ENCODE measurements at places on chromosomes 3 and 15.
A peak's percentile ranks its signal among the peaks of the same experiment; 100 is the strongest.

GRCh38 chr3:15051531-15051930, 13.6 kb downstream of the MRPS25 start:
- peak; percentile 36 for DNase-seq

DNA sequence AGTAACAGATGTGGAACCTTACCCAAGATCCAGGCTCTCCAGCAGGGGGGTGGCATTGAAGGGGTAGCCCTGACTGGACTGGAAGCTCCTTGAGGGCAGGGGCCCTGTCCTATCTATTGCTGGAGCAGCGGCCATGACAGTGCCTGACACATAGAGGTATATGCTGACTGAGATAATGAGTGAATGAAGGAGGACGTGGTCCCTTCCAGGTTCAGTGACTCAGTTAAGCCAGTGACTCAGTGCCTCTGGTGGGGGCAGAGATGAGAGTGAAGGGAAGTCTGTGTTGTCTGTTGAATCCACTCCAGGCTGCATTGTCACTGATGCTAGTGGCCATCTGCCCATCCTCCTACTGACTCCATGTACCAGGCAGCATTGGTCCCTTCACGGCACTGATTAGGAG, 13.0 kb upstream of the CTXND1 start:
- DNase-seq = peak; percentile 5

DNA sequence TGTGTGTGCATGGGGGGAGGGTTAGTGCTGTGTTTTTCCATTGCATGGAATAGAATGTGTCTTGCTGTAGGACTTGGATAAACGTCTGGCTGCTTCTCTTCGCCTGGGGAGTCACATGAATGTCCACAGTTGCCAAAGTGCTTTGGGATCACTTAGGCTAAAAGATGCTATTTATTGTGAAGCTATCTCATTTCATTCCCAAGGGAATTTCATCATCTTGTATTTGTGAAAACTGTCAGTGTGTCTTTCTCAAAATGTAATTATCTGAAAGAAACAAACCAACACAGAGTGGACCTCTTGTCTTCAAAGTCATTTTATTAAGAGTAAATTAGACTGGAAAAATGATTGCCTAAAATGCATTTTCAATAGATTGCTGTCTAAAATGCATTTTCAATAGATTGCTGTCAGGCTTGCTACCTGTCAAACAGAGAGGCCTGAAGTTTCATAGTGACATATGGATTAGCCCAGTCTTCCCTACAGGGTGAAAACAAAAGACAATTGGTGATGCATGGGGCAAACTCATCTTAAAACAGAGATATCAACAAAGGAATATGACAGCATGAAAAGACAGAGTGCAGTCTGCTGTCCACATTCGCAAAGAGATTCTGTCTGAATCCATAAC, 117.1 kb upstream of the GOLIM4 start:
- no peak for DNase-seq

GRCh38 chr3:127152684-127153505, 40.0 kb upstream of the PRR23E start:
- DNase-seq = no peak

- peak; percentile 76 for DNase-seq
These were observed 25.0 kb downstream of the LSM3 start for GRCh38 chr3:14203521-14204079.

DNA sequence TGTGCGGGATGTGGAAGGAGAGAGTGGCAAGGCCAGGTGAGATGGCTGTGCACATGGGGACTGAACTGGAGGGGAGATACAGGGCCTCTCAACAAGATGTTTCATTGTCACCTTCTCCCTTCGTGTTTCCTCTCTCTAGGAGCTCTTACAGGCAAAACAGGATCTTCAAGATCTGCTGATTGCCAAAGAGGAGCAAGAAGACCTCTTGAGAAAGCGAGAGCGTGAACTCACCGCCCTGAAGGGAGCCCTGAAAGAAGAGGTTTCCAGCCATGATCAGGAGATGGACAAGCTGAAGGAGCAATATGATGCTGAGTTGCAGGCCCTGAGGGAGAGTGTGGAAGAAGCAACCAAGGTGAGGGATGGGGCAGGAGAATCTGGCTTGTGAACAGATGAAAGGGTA, 85.2 kb downstream of the CGNL1 start:
- no peak for DNase-seq

DNA sequence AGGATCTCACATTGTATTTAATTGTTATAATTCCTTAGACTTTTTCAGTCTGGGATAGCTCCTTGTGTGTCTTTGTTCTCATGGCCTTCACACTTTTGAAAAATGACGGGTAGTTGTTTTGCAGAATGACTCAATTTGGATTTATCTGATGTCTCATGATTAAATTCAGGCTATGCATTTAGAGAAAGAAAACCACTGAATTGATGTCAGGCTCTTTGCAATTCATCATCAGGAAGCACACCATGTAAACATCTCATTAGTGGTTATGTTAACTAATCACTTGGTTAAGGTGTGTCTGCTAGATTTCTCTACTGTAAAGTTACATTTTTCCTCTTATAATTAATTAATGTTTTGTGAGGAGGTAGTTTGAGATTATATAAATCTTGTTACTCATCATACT, 8.0 kb upstream of the SLC22A13 start:
- DNase-seq = no peak

DNA sequence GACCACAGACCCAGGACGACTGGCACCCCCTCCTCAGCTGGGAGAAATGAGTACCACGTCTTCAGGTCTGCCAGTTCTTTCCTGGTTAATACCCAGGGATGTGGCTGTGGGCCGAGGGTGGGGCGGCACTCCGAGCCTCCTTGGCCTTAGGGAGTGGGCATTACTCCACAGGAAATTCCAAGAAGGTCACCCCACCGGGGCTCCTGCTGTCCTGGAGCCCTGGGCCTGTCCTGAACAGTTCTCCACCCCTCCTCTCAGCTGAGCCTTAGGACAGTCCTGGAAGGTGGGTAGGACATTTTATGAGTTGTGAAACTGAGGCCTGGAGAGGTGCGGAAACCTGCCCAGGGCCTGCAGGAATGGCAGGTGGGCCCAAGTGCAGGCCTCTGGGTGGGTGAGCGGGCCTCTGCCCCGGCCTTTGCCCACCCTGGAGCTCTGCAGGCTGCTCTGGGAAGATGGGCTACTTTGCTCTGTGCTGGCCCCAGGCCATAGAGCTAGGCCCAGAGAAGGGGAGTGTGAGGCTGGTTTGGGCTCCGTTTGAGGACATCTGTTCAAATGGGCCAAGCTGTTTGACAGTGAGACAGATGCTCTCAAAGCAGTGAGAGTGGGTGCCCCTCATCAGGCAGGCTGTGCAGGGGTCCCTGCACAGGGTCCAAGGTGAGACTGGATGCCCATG, 103.1 kb downstream of the TMEM266 start:
- DNase-seq = no peak

- DNase-seq = no peak
These were observed 97.1 kb upstream of the TRIM42 start for GRCh38 chr3:140580746-140581145.

- DNase-seq = no peak
These were observed 143.3 kb upstream of the SLCO3A1 start for GRCh38 chr15:91710080-91710698.

DNA sequence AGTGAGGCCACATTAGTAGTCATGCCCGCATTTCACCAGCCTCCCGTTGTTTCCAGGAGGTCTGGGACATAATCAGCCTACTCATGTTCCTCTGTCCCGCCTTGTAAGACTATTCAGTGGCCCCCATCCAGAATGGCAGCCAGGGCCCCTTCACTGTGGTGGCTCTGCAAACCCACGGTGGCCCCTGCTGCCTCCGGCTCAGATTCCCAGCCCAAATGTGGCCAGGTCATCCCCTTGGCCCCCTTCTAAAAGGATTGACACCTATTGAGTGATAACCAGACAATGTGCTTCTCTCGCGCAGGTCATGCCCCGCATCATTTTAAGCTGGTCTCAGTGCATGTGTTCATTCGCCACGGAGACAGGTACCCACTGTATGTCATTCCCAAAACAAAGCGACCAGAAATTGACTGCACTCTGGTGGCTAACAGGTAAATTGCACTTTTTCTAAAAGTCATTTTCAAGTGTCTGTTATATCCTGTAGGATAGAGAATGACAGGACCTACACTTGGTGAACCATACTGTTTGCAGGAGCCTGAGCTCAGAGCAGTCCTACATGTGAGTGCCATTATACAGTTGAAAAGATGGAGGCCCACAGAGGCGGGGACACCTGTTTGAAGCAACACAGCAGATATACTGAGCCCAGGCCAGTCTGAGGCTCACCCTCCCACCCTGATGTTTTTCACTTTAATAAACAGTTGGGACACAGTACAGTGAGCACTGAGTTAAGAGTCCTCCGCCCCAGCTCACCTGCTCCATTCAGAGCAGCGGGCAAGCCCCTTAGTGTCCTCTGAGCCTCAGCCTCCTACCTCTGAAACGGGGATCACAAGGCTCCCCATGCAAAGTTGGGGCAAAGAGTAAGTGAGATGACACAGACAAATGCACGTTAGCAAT, 47.7 kb downstream of the PXYLP1 start:
- no peak for DNase-seq

- peak; percentile 29 for DNase-seq
These were observed at the start of gene CFAP92 for GRCh38 chr3:128993461-128994172. TSS of gene CFAP92 (minus strand) at chr3:128994076. CDS start at chr3:128993304, 772 bp downstream.

DNA sequence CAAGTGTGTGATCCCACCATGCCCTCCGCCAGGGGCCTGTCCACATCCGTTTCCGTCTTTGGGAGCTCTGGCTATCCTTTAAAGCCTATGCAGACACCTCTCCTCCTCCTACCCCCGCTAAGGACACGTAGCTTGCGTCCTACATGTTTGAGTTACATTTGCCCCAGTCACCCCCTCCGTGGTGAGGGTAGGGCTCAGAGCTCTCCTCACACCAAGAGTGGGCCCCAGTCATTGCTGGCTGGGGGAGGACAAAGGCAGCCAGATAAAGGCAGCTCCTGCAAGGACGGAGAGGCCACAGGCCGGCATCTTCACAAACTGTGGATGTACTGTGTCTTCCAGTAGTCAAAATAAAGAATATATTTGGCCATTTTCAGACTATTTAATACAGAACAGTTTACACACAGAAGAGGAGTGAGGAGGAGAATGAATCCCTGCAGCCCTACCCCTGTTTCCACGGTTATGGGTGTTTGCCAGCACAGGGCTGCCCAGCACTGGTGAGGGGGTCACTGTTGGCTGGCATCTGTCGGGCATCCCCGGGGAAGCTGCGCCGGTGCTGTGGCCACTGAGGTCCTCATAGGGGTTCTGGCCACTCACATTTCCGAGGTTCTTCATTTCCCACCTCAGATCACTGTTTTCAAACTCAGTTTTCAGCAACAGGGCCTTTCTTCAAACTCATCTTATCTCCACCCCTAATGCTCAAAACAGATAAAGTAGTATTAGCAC, 118.7 kb downstream of the CHRNA7 start:
- DNase-seq = no peak

DNA sequence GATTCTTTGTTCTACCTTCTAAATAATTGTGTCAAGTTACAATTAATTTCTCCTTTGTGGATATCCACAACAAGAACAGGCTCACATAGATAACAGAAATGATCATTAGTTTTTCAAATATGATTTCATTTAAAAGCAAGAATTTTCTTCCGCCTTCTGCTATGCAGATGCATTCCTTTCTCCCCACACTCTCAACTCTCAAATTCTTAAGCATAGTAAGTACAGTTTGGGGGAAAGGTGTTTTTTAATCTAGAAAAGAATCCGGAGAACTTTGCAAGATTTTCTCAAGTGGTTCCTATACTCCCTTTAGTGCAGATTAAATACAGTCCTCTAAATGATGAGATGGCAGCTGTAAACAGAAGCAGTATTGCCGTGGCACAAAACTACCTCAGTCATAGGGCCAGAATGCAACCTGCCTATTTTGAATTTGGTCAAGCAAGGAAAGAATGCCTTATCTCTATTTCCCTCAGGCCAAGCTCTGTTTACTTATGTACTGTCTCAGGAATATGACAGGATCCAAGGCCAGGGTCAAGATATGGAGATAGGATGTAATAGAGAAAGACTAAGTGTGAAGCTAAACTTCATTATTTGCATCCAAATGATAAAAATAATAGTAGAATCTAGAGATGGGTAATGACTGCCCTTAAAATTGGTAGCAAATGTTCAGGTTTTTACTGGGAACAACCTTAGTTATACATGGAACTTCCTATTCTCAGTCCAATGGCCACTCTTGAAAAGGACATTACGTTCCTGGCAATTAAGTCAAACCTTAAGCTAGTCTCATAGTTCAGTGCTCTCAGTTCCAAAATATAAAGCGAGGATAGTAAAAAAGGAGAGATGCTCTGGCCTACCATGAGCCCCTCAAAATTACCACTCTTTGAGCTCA, 77.3 kb upstream of the PHLDB2 start:
- no peak for DNase-seq

- no peak for DNase-seq
These were observed 149.2 kb upstream of the SLCO3A1 start for GRCh38 chr15:91704343-91704742.

DNA sequence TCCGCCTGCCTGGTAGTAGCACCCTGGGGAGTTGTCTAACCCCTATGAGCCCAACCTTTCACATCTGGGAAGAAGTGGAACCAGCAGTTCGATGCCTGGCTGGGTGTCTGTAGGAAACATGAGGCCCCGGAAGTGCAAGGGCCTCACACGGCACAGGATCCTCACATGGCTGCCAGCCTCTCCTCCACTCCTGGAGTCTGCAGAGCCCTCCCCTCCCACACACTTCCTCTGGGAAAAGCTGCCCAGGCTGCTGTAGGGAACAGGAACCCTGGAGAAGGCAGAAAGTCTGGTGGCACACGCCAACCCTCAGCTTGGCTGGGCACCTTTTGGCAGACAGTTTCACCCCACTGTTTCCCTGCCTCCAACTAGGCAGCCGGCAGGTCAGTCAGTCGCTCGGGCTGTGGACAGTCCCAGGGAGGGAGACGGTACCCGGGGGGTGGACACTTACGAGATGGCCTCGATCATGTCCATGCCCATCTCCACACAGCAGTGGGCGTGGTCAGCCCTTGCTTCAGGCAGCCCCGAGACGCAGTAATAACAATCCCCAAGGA, 118.4 kb downstream of the ADCY5 start:
- no peak for DNase-seq

GRCh38 chr3:61594144-61594963, 33.0 kb downstream of the PTPRG start:
- DNase-seq = no peak

DNA sequence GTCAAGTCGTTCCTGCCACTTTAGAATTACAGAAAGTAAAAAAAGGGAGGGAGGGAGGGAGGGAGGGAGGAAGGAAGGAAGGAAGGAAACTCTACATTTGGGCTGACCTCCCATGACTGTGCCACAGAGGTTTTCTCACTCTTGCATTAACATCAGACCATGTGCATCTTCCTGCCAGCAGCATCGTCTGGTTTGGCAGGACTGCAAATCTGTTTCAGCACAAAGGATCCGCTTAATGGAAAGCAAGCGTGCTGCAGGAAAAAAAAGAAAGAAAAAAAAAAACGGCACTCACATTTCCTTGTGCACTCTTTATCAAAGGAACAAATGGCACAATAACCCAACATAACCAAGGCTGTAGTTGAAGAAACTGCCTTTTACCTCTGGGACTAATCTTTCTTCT, 148.8 kb upstream of the HES1 start:
- no peak for DNase-seq

- DNase-seq = no peak
These were observed 876 bp downstream of the PLSCR1 start for GRCh38 chr3:146543461-146544001.

- no peak for DNase-seq
These were observed 169.1 kb upstream of the ZPLD1 start for GRCh38 chr3:102265720-102266119.

- no peak for DNase-seq
These were observed 302.9 kb upstream of the DPPA4 start for GRCh38 chr3:109640146-109640652.

Data from HFFc6 (cell line).